ENCODE measurements at places on chromosomes 1 and 21. TPM values are rescaled to one million over a fixed set of nuclear protein-coding genes. Genes with fewer than 3 reads are reported as not detected.
A peak's percentile ranks its signal among the peaks of the same experiment; 100 is the strongest.

DNA sequence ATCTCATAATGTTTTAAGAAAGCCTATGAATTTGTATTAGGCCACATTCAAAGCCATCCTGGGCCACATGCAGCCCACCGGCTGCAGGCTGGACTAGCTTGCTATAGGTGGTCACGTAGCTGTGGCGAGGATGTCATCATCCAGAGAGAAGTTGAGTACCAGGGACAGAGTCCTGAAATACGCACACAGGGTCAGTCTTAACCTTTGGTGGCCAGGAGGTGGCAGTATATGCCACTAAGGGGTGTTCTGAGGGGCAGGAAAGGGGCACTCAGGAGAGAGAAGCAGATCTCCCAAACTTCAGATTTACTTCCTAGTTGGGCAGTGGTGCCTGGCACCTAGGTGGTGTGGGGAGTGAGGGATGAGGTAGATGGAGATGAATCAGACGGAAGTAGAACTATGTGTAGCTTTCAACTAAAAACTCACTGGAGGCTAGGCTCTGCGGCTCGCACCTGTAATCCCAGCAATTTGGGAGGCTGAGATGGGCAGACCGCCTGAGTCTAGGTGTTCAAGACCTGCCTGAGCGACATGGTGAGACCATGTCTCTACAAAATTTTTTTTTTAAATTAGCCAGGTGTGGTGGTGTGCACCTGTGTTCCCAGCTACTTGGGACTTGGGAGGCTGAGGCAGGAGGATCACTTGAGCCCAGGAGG, 16.3 kb upstream of the CDK18 start:
- peak; percentile 52 for DNase-seq

- DNase-seq, result no peak
Measured at GRCh38 chr1:119132179-119132578, 8.3 kb downstream of the WARS2 start.

GRCh38 chr21:45516071-45516670, 26.1 kb downstream of the SLC19A1 start:
- DNase-seq, result no peak

DNA sequence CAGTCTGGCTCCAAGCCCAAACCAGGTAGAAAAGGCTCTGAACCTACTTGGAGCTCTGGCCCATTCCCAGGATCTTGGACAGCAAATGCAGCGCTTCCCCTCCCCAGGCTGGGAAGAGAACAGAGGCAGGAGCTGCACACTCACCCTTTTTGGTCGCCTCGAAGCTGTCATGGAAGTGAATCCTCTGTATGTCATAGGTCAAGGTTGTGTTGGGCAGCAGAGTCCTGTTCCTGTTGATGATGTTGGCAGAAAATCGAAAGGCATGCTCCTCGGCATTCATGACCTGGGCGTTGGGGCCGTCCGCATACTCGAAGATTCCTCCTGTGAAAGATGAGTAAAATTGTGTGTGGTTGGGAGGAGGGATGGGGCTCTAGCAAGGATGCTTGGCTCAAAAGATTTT, 143.5 kb downstream of the GRIK3 start:
- DNase-seq, result no peak

Gene C1orf116
- polyA plus RNA-seq, result 2.3 TPM

All from naive B cell (primary cell).